ENCODE measurements at places on chromosomes 12 and 14.

DNA sequence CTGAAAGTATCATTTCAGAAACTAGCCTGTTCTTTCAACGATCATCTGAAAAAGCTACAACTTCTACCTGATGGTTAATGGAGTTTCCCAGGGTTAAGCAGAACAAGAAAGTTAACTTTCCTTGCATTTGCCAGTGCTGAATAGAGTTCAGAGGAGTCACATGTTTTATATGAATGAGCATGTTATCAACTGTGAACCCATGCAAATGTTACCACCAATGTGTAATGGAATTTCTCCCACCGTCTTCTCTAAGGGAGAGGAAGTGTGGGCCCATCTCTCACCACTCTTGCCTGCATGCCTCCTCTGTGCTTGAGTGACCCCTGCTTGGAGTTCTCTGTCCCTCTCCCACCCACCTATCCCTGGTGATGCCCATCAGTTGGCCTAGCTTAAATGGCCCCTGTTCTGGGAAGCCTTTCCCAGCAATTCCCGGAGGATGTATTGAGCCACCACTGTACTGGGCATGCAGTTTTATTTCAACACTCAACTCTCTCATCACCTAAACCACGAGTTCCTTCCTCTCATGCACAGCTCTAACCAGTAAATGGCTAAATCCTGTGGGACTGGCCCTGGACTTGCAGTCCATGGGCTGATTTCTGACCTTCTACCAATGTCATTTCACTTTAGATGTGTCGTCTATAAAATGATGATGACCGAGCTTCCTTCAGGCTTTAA is 159.8 kb downstream of the RPAP3 start:
- DNase-seq: no peak

DNA sequence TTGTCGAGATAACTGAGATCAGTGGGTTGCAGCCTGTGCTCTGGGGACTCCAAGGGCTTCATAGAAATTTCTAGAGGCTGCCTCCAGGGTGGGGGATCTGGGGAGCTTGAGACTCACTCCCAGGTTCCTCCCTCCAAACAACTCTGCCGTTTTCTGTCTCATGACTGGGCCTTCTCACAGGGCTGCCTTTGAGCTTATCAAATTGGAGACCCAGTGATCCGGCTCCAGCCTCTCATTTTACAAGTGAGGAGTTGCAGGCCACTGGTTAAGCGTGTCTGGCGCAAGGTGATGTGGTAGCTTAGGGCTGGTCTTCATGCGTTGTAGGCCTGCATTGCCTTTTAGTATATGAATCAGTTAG is 85.8 kb downstream of the SLC25A47 start:
- DNase-seq: no peak

DNA sequence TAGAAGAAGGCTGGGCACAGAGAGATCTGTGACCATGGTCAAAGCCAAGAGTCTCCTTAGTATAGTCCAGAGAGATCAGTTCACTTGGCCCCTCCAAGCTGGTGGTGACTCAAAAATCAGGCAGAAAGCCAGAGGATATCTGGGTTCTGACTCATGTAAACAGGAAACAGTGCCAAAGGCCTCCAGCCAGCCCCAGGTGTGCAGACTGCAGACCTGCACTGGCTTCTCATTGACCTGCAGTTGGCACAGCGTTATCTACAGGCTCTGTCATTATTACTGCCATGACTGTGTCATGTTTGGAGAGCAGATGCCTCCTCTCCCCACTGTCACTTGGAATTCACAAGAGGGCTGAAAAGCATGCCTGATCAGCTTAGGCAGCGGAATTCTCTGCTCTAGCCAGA is 295.7 kb upstream of the PRKD1 start:
- no peak for DNase-seq

DNA sequence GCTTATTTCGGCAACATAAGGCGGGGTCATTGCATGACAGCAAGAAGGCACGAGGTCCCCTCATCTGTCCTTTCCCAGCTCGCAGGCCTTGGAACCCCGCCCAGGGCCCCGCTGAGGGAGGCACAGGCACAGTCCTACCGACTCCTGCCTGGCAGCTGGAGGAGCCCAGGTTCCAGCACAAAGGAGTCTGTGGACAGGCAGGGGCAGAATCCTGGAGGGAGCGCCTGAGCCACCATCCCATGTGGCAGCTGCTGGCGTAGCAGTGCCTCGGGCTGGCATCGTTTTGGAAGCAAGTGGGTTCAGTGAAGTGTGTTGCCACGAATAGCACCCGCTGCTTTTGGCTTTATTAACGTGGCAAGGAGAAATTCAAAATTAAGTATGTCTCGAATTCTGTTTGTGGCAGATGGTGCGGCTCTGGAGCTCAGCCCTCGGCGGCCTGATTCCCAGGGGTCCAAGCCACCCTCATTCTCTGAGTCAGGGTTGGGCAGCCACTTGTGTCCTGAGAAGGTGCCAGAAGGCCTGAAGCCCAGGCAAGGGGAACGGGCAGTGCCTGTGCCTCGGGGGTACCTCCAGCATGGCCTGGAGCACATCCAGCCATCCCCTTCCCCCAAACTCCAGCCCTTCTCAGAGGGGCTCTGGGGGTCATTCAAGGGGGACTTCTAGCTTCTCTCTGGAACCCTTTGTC is 35.9 kb downstream of the SLC8B1 start:
- DNase-seq: no peak

GRCh38 chr12:99911967-99912366 is 72.8 kb downstream of the ANKS1B start:
- no peak for DNase-seq

DNA sequence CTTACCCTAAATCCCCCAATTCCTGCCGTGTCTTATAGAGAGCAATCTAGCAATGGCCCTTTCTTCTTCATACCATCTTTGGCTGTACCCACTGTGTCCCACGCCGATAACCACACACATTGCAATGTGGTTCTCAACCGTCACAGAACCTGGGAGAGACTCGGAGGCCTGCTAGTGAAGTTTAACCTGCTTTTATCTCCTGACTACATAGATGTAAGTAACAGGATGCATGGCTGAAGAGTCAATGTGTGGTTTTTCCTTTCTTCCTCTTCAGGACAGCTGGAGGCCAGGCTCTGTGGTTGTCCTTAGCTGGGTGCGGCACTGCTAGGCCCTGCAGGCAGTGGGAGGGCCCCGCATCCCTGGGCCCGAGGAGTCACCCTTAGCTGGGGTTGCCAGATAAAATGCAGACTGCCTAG is 51.3 kb downstream of the ZNF664 start:
- DNase-seq: no peak

- DNase-seq: no peak
Observed at GRCh38 chr12:67431411-67432020, 162.4 kb downstream of the CAND1 start.

GRCh38 chr12:62977883-62978282 is 42.9 kb upstream of the PPM1H start:
- no peak for DNase-seq

DNA sequence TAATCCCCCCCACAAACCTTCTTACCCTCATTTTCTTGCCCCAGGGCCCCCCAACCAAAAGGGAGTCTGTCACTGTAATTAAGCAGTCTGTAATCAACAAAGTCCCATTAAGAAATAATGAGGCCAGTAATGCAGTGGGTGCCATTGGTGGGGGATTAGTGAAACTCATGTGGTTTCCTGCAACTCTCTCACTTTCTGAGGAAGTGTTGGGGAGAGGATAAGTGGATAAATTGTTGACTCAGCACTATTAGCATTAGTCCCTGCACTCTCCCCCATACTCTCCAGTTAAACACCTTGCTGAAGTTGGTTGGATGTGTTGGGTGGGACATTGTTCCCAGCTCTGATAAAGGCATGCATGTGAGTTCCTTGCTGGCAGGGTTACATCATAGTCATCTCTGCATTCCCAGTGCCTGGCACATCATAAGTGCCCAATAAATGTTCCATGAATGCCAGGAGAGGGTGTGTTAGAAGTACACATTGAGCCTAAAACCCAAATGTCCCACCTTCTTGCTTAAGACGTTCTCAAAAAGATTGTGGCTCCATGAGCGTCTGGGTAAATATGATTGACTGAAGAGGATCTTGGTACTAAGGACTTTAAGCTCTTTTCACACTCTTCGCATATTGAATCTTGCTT is 45.8 kb upstream of the HOXC13 start:
- no peak for DNase-seq

GRCh38 chr12:43294147-43294546 is 257.9 kb downstream of the ADAMTS20 start:
- DNase-seq: no peak

DNA sequence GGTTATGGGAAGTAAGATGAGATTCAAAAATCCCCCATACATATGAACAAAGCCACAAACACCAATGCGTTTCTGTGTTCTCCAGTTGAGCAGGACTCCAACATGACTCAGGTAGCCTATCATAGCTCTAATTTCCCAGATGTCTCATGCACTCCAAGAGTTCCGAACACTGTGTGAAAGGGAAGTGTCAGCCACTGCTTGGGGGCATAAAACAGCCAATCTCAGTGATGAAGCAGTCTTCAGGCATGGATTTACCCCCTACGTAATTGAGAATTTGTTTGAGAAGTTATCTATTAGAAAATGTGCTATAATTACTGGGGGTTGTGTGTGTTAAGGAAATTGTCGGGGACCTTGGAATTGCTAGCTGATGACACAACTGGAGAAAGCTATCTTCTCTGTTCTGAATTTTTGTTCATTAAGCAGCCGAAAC is 153.9 kb upstream of the AVPR1A start:
- no peak for DNase-seq

GRCh38 chr14:103241531-103241930 is 92.5 kb upstream of the EIF5 start:
- no peak for DNase-seq

GRCh38 chr12:18747895-18748294 is 10.0 kb downstream of the CAPZA3 start:
- DNase-seq: no peak

DNA sequence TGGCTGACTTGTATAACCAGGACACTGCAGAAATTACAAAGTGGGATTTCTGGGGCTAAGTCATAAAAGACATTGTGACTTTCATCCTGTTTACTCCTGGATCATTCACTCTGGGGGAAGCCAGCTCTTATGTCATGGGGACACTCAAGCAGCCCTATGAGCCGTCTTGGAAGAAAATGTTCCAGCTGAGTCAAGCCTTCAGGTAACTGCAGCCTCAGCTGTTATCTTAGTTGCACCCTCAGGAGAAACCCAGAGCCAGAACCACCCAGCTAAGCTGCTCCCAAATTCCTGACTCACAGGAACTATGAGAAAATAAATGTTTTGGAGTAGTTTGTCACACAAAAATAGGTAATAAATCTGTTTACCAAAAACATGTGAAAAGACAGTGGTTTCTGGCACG is 43.1 kb upstream of the GXYLT1 start:
- no peak for DNase-seq

- peak; percentile 81 for DNase-seq
Observed at GRCh38 chr12:56636675-56637540, 6.8 kb upstream of the BAZ2A start.

GRCh38 chr14:56059054-56059453 is 59.2 kb upstream of the PELI2 start:
- no peak for DNase-seq

GRCh38 chr12:45327823-45328383 is 112.0 kb downstream of the ANO6 start:
- no peak for DNase-seq

GRCh38 chr12:82688035-82688501 is 1.4 kb downstream of the TMTC2 start:
- no peak for DNase-seq

DNA sequence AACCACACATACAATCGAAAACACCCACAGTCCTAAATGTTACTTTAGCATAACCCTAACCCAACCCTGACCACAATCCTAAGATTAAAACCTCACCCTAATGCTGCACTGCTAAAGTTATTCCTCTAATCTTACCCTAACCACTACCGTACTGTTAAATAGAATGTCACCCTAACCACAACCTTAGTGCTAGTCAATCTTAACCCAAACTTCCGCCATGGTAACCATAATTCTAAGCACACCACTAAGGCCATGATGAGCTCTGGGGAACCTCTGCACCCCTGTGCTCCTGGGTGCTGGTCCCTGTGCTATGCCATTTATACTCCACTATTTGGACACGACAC is 38.0 kb downstream of the LTBP2 start:
- DNase-seq: no peak

DNA sequence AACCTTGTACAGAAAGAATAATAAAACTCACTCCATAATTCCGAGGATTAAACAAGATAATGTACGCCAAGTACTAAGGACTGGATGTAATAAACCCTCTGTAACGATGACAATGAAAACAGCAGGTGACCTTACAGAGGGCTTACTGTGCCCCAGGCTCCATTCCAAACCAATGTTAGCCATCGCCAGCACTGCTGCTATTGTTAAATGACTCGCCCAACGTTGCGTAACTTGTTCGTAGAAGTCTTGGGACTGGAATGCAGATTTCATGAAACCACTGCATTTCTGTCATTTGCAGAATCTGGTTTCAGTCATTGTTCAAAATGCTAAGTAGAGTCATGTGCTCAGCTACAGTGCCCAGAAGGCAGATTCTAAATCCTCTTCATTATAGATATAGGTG is 728 bp upstream of the STON2 start:
- no peak for DNase-seq

DNA sequence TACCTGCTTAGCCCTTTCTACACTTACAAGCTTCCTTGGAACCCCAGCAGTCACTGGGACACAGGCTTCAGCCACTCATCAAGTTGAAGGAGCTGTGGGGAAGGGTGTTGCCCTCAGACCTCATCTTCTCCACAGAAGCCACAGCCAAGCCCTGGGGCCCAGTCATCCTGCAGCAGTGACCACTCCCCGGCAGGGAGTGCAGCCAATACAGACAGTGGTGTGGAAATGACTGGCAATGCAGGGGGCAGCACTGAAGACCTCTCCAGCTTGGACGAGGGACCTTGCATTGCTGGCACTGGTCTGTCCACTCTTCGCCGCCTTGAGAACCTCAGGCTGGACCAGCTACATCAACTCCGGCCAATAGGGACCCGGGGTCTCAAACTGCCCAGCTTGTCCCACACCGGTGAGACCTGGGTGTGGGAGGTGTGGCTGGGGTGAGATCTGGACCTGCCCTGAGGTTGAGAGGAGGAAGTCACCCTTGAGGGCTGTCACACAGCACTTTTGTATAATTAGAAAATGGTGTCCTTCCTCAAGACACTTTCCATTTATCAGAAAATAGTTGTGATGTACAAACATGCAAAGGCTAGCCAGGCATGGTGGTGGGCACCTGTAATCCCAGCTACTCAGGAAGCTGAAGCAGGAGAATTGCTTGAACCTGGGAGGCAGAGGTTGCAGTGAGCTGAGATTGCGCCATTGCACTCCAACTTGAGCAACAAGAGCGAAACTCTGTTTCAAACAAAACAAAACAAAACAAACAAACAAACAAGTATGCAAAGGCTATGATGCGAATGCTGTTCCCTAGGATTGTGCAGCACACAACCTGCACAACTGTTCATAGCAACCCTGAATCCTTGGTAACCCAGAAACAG is 9.9 kb downstream of the GLI1 start:
- DNase-seq: no peak

DNA sequence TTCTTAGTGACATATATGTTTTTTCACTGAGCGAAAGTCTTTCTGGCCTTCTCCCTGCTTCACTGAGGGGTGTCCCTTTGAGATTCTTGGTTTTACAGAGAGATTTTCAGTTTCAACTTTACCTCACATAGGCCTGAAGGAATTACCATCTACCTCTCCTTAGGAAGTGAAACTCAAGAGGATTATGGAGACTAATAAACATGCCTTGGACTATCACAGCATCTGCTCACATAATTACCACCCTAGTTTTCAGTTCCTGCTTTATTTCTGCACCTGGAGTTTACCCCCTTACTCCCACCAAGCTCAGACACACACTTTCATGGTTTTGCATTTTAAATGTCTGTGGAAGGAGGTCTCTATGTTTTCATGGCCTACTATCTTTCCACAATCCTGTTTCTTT is 118.3 kb upstream of the SCAF11 start:
- no peak for DNase-seq

GRCh38 chr12:23707270-23707669 is 242.2 kb downstream of the SOX5 start:
- DNase-seq: no peak
